ENCODE measurements at places on chromosomes 12 and 14. TPM values are rescaled to one million over a fixed set of nuclear protein-coding genes. Genes with fewer than 3 reads are reported as not detected.

Gene TROAP
- 7.6 TPM for polyA plus RNA-seq

- no peak for DNase-seq
Observed at GRCh38 chr12:13154831-13155230, 41.7 kb upstream of the EMP1 start.

GRCh38 chr12:128961308-128961902, 108.1 kb downstream of the GLT1D1 start:
- no peak for DNase-seq

Gene GPRC5D
- not detected for polyA plus RNA-seq

Gene SERPINA6
- not detected for polyA plus RNA-seq

All from AG04450 (cell line).